ENCODE measurements at places on chromosomes 12 and 14. TPM values are rescaled to one million over a fixed set of nuclear protein-coding genes. Genes with fewer than 3 reads are reported as not detected.

Gene UNG
- total RNA-seq = 72.2 TPM

Gene RASSF8
- total RNA-seq = 143 TPM

Gene STYK1
- 4.9 TPM for total RNA-seq

Gene DPPA3
- 40.0 TPM for total RNA-seq

Gene PLA2G1B
- not detected for total RNA-seq

Gene C12orf56
- total RNA-seq = 9.3 TPM
